ENCODE measurements at places on chromosomes 3 and 15. TPM values are rescaled to one million over a fixed set of nuclear protein-coding genes. Genes with fewer than 3 reads are reported as not detected.
A peak's percentile ranks its signal among the peaks of the same experiment; 100 is the strongest.

DNA sequence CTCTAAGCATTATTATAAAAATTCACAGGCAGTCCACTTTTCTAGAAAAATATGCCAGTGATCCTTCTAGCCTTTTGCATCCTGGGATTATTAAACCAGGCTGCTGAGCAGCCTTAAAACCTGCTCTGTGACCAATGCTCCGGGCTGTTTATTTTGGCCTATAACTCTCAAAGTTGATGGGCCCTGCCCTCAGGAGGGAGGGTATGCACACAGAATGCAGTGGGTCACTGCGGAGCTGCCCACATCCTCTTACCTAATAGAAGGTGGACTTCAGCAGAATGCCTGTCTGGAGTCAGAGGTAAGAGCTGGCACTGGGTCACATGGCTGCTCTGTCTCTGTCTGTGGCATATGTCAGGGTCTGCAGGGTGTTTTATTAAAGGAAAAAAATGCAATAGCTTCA is 26.0 kb downstream of the CPNE4 start:
- DNase-seq: no peak

ZNF501 gene
- total RNA-seq: 1.1 TPM

IMPG2 gene
- 0.78 TPM for total RNA-seq

- no peak for DNase-seq
These were observed 443.5 kb downstream of the OTOL1 start for GRCh38 chr3:161939918-161940620.

- peak; percentile 83 for DNase-seq
These were observed 102.7 kb upstream of the CHD2 start for GRCh38 chr15:92797168-92798052.

NEO1 gene
- 4.5 TPM for total RNA-seq

DNA sequence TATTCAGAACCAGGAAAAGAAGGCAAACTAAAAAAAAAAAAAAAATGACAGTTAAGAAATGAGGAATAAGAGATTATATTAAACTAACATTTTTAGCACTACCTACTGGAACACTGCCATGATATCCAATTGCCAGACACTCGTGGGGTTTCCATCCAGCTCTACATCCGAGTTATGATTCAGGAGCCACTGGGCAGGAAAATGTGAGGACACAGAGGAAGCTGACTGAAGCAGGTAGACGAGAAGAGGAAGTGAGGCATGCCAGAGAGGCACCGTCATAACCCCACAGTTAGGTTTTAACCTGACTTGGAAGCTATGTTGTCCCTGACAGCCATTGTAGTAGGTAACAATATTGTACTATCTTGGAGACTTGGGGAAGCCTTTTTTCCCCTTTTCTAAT is 495.0 kb downstream of the NLGN1 start:
- no peak for DNase-seq

DNA sequence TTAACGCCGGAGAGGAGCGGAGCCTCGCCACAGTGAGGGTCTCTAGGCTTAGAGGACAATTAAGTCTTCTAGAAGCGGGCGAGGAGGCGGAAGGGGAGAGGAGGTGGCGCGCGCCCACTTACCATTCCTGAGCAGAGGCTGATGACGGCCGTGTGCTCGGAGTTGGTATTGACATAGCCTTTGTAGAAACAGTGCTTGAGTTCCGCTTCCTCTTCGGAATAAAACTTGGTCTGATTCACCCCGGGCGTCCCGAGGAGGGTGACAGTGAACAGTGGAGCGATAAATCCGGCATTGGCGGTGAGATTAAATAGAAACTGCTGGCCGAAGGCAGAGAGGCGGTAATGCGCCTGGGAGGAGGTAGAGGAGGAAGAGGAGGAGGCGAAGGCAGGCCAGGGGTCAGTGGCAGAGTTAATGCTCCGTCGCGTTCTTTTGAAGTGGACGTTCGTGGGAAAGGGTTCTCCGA is 1.3 kb downstream of the ADAMTS9 start:
- DNase-seq: peak; percentile 56

DNA sequence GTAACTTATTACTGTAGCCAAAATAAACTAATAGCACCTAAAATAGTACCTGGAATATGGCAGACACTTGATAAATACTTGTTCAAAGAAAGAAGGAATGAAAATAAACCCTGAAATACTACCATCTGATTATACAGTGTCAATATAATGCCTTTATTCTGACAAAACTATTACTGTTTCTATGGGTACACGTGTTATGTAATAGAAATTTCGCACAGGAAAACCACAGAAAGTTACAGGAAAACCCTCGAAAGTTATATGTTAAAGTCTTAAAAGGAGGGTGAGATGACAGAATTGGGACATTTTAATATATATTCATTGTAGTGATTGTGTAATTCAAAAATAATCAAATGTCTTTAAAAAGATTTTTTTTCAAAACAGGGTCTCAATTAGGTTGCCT is 28.8 kb downstream of the ETFA start:
- no peak for DNase-seq

STRIT1 gene
- not detected for total RNA-seq

GRCh38 chr15:67322481-67322880 is 67.9 kb downstream of the IQCH start:
- DNase-seq: no peak

DNA sequence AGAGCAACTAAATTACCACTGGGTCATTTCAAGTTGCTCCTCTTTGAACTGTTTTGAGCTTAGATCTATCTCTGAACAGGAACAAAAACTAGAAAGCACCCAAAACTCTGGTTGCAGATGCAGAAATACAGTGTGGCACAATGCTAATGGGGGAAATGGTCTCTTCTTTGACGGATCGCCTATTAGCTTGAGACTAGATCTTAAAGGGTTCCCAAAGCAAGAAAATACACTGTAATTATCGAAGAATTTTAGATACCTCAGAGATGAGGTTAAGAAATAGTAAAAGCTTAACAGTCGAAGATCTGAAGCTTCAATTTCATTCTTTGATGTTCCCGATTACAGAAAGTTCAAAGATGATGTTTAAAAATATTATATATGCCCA is 818 bp downstream of the PPP1R2 start:
- no peak for DNase-seq

DNA sequence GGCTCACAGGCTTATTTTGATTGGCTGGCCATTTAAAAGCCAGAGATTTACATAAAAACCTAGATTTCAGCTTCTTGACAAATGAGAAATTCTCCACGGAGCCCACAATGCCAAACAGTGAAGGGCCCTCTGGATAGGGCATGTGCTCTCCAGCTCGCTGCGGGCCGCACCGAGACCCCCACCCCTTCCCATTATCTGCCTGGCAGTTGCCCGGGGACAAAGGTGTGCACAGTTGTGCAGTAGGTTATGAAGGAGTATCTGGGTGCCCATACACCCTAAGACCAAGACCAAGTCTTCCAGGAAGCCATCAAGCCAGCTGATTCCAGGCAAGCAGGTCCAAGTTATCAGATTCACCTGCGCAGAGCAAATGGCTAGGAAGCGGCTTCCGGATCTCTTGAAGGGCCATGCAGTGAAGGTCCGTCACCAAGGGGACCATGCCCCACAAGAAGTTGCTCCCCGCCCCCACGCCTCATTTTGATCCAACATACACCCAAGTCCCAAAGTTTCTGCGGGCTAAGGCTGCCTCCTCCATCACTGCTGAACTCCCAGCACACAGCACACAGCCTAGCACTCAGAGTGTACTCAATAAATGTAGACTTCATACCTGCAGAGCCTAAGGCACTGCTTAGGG is 1.3 kb downstream of the MRPS25 start:
- no peak for DNase-seq

GRCh38 chr15:66023311-66023972 is 154.2 kb downstream of the RAB11A start:
- peak; percentile 40 for DNase-seq

GRCh38 chr15:90991587-90992285 is 2.6 kb downstream of the PRC1 start:
- DNase-seq: no peak

DNA sequence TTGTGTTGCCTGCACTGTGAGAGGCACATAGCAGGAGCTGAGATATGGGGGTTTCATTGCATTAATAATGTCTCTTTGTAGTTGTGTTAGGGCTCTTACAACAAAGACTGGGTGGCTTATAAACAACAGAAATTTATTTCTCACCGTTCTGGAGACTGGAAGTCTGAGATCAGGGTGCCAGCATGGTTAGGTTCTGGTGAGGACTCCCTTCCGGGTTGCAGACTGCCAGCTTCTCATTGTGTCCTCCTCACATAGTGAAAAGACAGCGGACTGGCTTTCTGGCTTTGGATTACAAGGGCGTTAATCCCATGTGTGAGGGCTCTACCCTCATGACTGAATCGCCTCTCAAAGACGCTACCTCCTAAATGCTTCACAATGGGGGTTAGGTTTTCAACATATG is 20.6 kb downstream of the TMEM108 start:
- no peak for DNase-seq

CCR8 gene
- total RNA-seq: not detected

DNA sequence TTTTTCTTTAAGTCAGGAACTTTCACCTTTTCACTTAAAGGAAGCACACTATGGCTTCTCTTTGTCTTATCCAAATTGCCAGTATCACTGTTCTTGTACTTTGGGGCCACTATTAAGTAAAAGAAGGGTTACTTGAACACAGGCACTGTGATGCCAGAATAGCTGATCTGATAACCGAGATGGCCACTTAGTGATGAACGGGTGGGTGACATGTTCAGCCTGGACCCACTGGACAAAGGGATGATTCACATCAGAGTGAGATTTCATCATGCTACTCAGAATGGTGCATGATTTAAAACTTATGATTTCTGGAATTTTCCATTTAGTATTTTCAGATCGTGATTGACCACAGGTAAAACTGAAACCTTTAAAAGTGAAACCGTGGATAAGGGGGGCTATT is 252.6 kb downstream of the KLF13 start:
- DNase-seq: no peak

- DNase-seq: peak; percentile 49
These were observed 25.7 kb upstream of the RAD18 start for GRCh38 chr3:8988791-8989558.

DNA sequence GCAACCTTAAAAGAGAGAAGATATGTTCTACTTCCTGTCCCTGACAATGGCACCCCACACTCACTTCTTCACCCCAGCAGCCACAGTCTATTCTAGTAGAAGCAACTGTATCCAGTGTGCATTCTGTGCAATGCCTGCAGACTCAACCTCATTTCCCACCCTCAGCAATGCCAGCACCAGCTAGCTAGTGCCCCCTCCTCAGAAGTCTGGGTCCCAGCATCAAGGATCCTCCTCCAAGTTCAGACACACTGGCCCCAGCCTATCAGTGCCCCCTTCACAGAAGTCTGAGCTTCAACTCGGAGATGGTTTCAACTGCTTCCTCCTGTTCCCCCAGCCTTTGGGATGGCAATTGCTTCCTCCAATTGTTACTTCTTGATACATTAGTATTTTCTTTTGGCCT is 268.3 kb downstream of the MEX3B start:
- DNase-seq: no peak

DNA sequence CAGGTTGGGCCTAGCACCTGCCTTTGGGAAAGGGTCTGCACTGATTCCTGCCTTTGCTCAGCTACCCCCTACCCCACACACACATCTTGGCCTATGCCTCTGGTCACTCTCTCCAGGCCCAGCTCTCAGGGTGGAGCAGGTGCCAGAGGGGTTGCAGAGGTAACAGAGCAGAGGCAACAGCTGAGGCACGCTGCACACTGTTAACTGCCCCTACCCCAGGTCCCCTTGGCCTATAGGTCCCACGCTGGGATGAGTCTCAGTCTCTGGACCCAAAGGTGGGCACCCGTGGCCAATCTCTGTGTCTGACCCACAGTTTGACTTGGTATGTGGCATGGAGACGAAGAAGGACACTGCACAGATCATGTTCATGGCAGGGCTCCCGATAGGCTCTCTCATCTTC is 24.8 kb downstream of the SLC22A14 start:
- DNase-seq: no peak

- DNase-seq: peak; percentile 99
These were observed 29.2 kb downstream of the GJD2 start for GRCh38 chr15:34725556-34725955.

MUC4 gene
- not detected for total RNA-seq

GRCh38 chr3:159727506-159727905 is 261.1 kb upstream of the IL12A start:
- no peak for DNase-seq

GRCh38 chr3:123449997-123450604 is 1.2 kb upstream of the ADCY5 start:
- peak; percentile 9 for DNase-seq

DNA sequence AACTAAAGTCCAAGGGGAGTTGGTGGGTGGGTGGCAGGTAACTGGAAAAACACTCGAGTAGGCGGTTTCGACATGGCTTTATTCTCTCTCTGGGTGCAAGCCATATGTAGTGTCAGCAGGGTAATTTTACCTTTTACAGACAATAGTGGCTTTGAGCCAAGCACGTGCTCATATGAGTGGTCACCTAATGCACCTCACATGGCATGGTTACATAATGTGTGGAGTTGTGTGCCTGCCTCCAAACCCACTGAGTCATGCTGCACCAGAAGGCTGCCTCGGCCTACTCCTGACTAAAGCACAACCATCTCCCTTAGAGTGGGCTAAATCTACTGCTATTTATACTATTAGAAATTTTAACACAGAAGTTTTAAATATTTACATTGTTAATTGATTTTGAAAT is 16.5 kb downstream of the CCRL2 start:
- DNase-seq: peak; percentile 56

- DNase-seq: no peak
These were observed 17.2 kb downstream of the GCSAM start for GRCh38 chr3:112115806-112116383.

CIDEC gene
- 0.26 TPM for total RNA-seq

DNA sequence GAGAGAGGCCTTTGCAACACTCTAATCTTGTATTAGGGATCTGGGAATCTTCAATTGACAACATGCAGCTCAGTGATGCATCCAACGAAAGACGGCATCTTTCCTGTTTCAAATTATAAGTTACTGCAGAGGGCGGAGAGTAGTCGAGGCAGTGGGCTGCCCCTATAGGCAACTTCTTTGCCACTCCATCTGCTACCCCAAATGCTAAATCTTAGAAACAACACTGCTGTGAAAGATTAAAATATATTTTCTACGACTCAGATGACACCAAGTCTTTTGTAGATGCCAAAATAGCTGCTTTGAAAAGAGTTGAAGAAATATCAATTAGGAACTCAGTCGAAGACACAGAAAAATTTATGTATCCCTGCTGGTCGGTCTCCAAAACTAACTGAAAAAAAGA is 161.0 kb upstream of the FEZF2 start:
- no peak for DNase-seq

TFDP2 gene
- 70.2 TPM for total RNA-seq

ENTPD3 gene
- total RNA-seq: not detected

GOLGA8G gene
- not detected for total RNA-seq

- DNase-seq: no peak
These were observed 52.4 kb downstream of the PDZRN3 start for GRCh38 chr3:73572368-73572767.

FHIT gene
- 0.53 TPM for total RNA-seq

GRCh38 chr3:160498202-160498601 is 48.6 kb upstream of the TRIM59 start:
- no peak for DNase-seq

KIF23 gene
- total RNA-seq: 12.0 TPM

SMCO1 gene
- not detected for total RNA-seq

- no peak for DNase-seq
These were observed 73.4 kb downstream of the FAM174B start for GRCh38 chr15:92582206-92582605.

Measured in myocyte (in vitro differentiated cells).